D341Med (cell line): ENCODE measurements at places on chromosomes 6 and 20.

GRCh38 chr6:161273274-161273751 is 548 bp downstream of the AGPAT4 start:
- DNase-seq, result no peak

GRCh38 chr6:113464536-113464935 is 392.6 kb upstream of the MARCKS start:
- DNase-seq, result no peak

- DNase-seq, result peak; percentile 51
Measured at GRCh38 chr6:37381579-37381978, 27.8 kb downstream of the RNF8 start.

- DNase-seq, result no peak
Measured at GRCh38 chr20:10613911-10614310, 59.9 kb downstream of the JAG1 start.

GRCh38 chr20:20614391-20614790 is 98.1 kb downstream of the RALGAPA2 start:
- no peak for DNase-seq

DNA sequence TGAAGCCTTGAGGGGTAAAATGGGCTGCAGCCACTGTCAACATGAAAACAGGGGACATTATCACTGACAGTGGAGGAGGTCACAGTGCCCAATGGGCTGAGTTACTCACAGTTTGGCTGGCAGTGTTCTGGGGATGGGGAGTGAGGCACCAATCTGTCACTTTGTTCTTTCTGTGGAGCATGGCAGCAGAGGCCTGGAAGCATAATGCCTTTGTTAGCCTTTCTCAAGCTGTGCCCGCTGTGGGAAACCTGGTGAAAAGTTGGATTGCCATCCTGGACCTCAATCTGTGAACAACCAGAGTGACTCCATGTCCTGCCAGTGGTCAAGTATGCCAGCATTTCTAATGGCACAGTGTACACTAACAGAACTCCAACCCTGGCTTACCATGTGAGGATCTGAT is 143.6 kb downstream of the OR2B2 start:
- DNase-seq, result no peak

DNA sequence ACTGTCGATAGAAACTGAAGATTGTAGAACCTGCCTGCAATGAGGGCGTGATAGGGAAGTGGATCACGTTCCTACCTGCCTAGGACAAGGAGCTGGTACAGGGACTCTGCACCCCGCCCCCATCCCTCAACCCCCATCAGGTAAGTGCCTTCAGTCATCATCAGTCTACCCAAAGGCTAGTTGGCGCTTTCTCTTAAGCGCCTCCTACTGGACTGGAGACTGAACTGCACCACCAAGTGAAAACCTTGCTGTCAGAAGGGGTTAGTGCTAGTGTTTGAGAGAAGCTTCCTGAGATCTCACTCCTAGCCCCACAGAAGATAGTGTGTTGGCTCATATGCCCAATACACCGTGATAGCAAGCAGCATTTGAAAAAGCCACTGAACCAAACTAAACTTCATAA is 706.5 kb upstream of the MAN1A1 start:
- DNase-seq, result no peak

GRCh38 chr6:147311218-147311617 is 107.0 kb downstream of the STXBP5 start:
- no peak for DNase-seq

- DNase-seq, result no peak
Measured at GRCh38 chr20:23362392-23363256, 642 bp downstream of the GZF1 start.

GRCh38 chr6:148608199-148608951 is 138.5 kb upstream of the UST start:
- no peak for DNase-seq

- no peak for DNase-seq
Measured at GRCh38 chr6:7169296-7169721, 61.5 kb downstream of the RREB1 start.
